ENCODE measurements at places on chromosomes 6 and 20.

- DNase-seq, result no peak
Measured at GRCh38 chr6:52689857-52690256, 18.9 kb downstream of the TMEM14A start.

DNA sequence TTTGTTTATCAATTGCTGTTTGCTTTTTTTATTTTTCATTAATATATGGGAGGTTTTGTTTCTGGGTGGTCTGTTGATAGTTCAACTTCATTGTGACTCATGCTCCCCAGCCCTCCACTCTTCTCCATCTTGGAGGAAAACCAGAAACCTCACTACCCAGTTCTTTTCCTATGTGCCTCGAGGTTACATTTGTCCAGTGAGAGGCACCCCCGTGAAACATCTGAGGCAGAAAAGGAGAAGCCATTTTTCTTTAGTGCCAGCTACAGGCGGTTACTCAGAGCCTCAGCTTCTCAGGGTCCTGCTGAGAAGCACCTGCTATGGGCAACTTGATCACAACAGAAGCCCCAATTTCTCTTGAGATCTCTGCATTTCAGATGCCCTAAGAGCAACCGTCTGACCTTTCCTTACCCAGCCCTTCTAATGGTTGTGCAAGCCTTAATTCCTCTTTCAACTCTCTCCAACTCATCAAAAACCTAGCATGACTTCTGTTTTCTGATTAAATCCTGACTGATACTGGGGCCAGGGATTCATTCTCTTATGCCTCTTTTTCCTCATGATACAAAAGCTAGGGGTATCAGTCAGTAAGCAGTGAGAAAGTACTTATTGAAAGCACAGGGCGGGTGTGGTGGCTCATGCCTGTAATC, 144.6 kb downstream of the ELOVL4 start:
- no peak for DNase-seq

- no peak for DNase-seq
Measured at GRCh38 chr6:117018771-117019170, 141.7 kb downstream of the RFX6 start.

GRCh38 chr6:72533606-72534005, 88.3 kb upstream of the KCNQ5 start:
- DNase-seq, result no peak

GRCh38 chr20:16864069-16864468, 115.9 kb downstream of the OTOR start:
- no peak for DNase-seq

DNA sequence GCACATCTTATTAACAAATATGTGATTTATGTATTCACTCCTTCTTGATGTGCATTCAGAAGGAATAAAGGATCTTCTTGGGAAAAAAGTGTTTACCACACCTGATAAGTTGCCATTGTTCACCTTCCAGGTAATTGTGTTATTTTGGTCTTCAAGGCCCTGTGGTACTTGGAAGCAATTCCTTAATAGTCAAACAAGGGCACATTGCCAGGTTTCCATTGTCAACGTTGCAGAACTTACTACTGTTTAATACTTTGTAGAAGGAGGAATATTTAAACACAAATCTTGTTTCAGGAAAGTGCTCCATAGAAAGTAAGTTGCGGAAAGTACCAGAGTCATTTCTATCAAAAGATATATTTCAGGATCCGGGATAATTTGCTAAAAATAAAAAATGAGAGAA, 129.5 kb upstream of the SGK1 start:
- no peak for DNase-seq

DNA sequence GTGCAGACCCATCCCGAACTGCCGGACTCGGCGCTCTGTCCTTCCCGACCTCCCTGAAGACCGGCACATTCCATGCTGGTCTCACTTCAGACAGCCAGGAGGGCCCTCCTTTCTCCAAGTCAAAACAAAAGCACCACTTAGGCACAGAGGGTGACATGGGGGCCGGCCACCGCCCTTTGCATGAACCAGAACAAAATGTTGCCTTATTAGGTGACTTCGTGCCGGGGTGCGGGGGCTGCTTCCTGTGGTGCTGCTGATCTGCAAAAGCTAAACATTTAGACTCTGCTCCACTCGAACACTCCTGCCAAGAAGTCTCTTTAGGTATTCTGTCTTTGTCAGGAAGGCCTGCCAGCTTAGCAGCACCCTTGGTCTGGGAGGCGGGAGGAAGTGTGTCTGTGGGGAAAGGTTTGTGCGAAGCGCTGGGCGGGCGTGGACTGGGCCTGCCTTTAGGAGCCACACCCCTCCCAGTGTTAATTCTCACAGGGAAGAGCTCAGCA, 133.8 kb downstream of the SMOC2 start:
- no peak for DNase-seq

DNA sequence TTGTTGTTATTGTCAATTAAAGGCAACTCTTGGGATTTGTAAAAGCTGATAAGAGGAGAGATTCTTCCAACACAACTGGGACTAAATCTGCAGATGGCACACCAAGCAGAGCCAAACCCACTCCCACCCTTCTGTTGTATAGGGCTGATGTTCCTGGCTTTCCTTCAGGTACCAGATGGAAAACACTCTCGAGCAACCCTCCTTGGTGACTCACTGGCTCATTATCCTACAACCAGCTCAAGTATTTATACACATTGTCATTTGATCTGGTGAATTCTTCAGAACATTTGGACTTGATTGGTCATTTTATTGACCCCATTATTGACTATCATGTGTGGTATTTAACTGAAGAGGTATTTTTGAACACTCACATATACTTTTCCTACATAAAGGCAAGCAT, 190.3 kb upstream of the PCSK2 start:
- no peak for DNase-seq

- no peak for DNase-seq
Measured at GRCh38 chr6:139337830-139338229, 36.6 kb downstream of the CITED2 start.

DNA sequence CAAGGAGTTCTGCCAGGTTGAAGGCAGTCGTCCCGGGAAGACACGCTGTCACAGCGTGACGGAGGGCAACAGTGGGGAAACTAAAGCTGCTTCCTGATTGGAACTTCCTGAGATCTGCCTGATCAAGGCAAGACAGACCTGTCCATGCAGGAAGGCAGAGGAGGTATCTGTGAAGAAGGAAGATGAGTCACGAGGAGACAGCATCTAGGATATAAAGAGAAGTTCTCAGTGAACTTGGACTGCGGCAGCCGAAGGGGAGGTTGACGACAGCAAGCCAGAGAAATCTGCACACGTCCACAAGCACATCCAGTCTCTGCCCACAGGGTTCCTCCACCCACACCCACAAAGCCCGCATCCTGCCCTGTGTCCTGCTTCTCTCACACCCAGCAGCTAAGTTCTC, 38.6 kb downstream of the PREP start:
- DNase-seq, result no peak

GRCh38 chr6:161409353-161409752, 135.5 kb upstream of the AGPAT4 start:
- DNase-seq, result no peak

DNA sequence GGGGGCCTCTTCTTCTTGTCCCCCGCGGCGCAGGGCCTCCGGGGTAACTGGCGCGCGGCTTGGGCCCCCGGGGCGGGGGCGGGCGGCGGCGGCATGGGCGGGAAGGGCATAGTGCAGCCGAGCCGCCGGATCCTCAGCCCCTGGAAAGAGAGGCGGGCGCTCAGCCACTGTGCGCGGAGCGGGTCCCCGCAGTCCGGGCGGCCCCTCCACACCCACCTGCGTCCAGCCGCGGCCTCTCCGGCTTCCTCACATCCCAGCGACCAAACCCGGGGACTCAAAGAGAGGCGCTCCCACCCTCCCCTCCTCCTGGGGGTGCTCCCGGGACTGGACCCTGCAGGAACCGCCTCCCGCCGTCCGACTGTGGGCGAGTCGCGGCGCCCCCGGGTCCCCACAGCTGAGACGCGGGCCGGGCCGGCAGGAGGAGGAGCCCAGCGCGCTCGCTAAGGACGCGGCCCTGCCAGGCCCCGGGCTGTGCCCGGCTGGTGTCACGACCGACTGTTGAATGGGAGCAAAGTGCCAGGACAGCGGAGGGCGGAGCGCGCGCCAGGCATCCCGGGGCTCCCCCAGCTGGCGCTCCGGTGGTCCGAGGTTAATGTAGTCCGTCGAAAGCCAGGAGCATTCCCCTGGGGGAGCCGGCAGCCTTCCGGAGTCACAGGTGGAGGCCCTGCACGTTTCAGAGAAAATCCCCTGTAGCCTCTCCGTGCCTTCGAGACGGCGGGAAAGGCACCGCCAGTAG, at the start of gene PRR18:
PRR18 (minus strand) TSS at position 360 of the 736 bp plus-strand sequence; CDS start at position 110, 250 bp downstream.
- DNase-seq, result peak; percentile 8

- no peak for DNase-seq
Measured at GRCh38 chr6:80094017-80094416, 12.5 kb upstream of the BCKDHB start.

DNA sequence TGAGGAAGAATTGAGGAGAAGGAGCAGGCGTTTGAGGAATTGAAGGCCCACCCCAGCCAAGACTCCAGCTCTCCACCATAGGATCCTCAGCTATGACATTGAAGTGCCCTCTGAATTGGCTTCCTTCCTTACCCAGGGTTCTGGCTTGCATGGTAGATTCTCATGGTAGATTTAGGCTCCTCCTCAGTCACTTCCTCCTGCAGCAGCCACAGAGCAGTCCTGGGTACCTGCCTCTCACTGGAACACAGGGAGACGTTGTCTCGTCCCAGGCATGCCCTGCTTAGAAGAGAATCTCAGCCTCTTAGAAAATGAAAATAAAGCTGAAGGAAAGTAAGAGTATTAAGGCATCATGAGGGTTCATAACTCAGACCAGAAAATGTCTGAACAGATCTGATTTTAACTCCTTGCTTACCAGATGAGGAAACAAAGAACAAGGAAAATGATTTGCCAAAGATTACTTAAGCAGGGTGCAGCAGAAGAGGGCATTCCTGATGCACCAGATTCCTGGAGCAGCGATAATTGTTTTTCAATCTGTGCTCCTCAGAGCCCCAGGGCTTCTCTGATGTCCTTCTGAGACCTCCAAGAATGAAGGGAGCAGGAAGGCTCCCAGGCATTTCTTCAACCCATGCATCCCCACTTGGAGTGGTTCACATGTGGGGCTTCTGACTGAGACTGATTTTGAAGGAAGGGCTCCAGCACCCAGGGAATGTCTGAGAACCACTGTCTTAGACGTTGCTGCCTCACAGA, 219.8 kb downstream of the HIVEP2 start:
- DNase-seq, result no peak

DNA sequence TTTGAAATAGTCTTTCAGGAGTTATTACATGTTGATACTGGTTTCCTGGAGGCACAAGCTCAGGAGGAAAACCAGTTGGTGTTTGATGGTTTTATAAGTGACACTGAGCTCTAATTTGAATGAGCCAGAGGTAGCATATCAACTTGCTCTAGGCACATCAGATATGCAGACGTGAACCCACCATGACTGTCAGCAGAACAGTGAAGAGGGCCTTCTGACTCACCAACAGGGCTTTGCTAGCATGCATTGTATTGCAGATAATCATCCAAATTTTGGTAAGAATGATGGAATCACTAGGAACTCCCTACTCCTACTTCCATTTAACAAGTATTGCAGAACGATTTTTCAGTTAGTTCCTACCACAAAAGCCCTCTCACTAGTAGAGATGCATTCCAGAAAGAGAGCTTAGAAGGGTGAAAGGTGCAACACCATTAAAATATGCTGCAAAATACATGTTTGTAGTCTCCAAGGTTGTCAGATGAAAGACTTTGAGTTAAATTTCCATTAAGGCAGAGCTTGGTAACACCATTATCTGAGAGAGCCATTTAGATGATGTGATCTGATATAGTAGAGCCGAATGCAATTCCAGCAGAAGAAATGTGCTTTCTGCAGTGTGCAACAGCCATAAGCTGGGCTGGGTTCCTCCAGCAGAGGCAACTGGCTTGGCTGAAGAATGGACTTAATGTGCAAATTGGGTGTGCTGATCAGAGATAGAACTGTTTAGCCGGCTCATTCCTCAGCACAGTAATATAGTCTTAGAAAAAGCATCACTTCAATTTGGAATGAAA, 968.7 kb upstream of the ADGRB3 start:
- no peak for DNase-seq

DNA sequence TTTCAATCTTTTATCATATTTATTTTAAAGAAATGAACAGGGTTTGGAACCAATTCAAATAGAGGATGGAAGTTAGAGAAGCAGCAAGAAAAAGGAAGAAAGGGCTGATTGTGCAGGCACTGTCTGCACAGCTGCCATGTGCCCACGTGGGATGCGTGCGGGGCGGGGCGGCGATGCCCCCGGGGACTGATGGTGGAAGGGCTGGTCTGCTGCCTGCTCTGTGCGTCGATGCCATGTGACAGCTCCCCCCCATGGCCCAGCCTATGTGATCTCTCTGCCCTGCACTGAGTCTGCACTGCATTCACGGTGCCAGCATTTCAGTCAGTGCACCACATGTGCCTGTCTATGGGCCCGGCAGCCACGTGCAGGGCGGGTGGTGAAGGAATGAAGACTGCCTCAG, 96.4 kb downstream of the IRF4 start:
- DNase-seq, result no peak
